Inflammatory macrophage treated with lipopolysaccharide for 4 hours (primary cell): ENCODE measurements at places on chromosomes 5 and 9.
A peak's percentile ranks its signal among the peaks of the same experiment; 100 is the strongest.

GRCh38 chr5:52560366-52560765 lies 227.3 kb upstream of the ITGA1 start:
- DNase-seq, result peak; percentile 2

DNA sequence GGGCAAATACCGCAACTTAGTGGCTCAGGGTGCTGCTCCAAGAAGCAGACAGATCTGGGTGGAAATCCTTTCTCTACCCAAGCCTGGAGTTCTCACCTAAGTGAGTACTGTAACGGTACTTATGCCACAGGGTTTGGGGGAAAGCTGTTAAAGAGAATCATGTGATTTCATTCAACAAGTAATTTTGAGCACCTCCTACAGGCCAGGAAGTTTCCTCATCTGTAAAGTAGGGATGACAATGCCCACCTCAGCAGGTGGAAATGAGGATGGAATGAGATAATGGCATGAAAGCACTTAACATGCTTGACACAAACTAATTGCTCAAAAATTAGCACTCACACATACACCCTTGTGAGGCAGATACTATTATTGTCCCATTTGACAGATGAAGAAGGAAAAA lies 114.1 kb downstream of the JAKMIP2 start:
- no peak for DNase-seq

DNA sequence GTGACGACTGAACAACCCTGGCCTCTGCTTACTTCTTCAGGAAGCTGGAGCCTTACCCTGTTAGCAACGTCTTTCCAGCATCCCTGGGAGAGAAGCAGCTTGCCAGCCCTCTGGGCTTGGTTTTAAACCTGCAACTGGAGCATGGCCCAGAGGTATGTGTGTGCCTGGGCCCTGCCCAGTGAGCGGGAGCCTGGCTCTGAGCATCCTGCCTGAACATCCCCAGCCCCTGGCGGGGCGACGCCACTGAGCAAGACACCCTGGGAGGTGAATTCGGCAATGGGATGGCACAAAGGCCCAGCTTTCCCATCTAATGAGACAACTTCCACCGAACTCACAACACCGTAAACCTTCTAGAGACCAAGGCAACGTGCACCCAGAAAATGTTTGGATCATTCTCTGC lies 23.6 kb downstream of the IRX4 start:
- DNase-seq, result no peak

DNA sequence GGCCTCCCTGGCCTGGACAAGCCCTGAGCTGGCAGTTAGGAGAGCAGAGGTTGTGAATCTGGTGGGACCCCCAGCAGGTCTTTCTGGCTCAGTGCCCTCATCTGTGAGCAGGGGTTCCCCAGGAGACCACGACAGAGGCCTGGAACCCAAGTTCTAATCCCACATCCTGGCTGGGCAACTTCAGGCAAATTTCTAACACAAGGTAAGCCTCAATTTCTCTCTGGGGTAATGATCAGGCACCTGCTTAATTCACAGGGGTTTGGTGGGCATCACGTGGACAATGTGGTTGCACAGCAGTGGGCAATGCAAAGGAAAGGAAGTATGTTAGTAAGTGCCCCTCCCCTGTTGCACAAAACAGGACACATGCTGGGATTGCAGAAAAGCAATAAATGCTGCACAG lies 1.9 kb upstream of the KCNIP1 start:
- no peak for DNase-seq
